ENCODE measurements at places on chromosomes 13 and 19.

- peak; percentile 92 for DNase-seq
These were observed at the start of gene FUZ for GRCh38 chr19:49812997-49813861. FUZ (minus strand) TSS chr19:49813292; CDS start chr19:49813106, 186 bp downstream.

DNA sequence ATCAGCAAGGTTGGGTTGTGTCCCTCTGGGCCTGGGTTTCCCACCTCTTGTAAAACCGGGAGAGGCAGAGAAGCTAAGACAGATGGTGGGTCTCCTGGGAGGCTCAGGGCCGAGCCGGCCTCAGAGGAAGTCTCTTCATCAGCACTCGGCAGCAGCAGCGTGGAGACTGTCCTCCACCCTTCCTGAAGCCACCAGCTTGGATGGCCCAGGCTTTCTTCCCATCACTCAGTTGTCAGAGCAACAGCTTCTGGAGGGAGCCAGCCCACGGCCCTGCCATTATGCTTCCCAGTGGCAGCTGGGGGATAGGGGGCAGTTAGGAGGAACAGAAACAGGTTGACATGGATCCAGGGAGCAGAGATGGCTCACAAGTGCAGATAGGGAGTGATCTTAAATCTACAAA, 191.0 kb downstream of the KATNAL1 start:
- DNase-seq: no peak

- no peak for DNase-seq
These were observed 195.2 kb upstream of the IPO5 start for GRCh38 chr13:97758317-97758716.

GRCh38 chr13:113448885-113449692, 4.2 kb downstream of the ADPRHL1 start:
- DNase-seq: peak; percentile 89

DNA sequence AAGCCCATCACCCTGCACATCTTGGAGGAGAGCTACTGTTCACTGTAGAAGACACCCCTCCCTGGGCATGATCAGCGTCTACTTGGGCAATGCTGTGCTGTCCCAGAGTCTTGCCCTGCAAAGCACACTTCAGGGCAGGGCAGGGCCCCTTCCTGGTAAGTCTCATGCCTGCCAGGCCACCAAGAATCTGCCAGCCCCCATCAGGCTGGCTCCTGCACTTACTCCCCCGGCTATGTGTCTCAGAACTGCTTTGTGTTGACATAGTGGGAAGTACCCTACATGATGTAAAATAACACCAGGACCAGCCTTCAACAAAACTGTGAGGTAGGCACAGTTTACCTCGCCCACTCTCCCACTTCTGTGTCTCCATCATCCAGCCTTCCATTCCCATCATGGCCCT, 27.8 kb upstream of the ATP12A start:
- no peak for DNase-seq

DNA sequence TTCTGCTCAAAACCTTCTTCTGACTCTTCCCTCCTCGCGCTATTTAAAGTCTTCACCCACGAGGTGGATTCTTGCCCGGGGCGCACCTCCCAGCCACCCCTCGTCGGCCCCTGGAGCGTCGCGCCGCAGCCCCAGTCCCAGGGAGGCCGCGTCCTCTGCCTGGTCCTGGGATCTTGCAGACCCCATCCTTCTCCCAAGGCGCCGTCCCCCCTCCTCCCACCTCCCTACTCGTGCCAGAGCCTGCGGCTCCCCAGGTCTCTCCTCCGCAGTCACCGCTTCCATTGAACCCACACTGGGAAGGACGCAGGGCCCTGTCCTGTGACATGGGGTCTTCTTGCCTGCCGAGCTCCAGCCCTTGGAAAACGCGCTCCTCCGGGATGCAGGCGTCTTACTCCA, 486 bp downstream of the ZNF808 start:
- no peak for DNase-seq

- DNase-seq: no peak
These were observed 3.2 kb upstream of the LGALS13 start for GRCh38 chr19:39599116-39599515.

DNA sequence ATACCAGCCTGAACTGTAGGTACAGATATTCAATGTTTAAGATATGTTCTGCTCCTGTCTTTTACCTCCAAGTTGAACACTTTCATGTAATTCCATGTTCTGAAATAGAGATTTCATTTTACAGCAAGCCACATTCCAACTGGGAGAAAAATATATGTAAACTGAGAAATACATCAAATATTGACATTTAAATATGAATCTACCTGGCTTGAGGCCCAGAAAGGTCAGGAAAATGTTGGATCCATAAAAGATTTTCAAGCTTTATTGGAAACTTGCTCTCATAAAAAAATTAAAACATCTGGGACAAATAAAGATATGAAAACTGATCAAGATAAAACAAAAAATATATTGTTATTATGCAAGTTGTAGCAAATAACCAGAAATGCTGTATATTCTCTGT, 1078.7 kb upstream of the ATXN8OS start:
- no peak for DNase-seq

DNA sequence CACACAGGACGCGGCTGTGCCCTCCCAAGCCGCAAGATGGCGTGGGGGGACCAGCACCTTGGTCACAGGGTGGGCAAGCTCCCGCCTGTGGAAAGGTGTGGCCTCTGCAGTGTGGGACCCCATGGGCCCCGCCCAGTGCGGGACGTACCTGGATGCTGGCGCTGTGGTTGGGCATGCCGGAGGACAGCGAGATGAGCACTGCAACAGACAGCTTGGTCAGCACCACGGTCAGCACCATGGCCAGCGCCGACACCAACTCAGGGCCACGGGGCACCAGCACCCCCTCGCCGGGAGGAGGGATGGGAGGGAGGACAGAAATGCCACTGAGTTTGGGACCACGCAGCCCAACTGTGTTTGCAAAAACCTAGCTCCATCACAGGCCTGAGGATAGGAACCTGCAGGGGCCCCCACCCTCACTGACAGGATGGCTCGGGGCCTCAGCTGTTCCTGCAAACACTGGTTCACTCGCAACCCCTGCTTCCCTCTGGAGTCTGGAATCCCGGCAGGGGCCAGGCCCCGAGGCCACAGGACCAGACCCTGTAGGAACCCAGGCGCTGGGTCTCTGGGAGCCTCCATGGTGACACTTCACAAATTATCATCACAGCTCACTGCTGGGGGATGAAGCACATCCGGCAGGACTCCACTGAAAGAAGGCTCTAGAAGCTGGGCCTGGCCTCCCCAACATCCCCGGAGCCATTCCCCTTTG, 27.1 kb downstream of the IZUMO4 start:
- DNase-seq: no peak

GRCh38 chr19:6648141-6648715, 21.7 kb downstream of the TNFSF14 start:
- DNase-seq: no peak

GRCh38 chr13:94798738-94799137, 86.4 kb upstream of the SOX21 start:
- no peak for DNase-seq

GRCh38 chr13:80547885-80548825, 207.2 kb upstream of the SPRY2 start:
- no peak for DNase-seq

- DNase-seq: no peak
These were observed 493.4 kb upstream of the PCDH20 start for GRCh38 chr13:61908906-61909615.

GRCh38 chr13:51861723-51862300, at the start of gene CCDC70:
CCDC70 (plus strand) TSS chr13:51861969; CDS start chr13:51865412, 3,443 bp downstream.
- no peak for DNase-seq

DNA sequence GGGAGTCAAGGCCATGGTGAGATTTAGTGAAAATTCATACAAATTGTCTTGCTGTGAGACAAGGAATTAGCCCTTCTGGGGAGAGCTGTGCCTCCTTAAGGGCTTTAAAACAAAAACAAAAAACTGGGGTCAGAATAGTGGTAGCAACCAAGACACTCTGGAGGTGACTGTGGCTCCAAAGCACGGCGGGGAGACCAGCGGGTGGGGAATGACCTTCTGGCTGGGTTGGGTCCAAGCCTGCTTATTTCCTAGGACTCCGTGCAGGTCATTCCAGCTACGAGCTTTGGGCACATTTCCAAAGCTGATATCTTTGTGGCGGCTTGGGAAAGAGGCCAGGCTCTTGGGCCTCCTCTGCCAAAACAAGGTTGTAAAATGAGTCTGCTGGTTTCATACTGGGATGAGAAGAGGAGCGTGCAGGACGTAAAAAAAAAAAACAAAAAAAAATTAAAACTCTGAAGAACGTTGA, 348.3 kb downstream of the UQCRFS1 start:
- DNase-seq: no peak

GRCh38 chr19:16217716-16218451, 20.2 kb downstream of the AP1M1 start:
- DNase-seq: no peak

DNA sequence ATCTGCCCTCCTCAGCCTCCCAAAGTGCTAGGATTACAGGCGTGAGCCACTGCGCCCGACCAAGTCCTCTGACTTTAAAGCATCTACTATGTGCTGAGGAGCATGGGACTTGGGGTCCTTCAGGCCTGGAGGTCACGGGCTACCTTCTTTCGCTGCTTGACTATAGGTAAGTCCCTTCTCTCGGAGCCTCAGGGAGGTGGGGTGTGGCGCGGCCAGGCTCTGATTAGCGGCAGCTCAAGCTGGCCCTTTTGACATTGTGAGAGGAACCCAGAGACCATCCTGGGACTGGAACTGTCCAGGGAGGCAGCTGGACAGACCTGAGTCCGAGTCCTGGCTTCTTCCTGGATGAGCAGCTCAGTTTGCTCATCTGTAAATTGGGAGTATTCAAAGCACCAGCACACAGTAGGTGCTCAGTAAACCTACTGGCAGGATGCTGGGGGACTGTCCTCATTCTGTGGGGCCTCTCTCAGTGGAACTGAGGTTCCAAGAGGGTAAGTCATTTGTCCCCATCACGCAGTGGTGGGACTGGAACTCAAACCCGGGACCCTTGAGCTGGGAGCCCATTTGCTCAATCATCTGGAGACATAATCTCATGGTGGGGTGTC, 780 bp downstream of the FCER2 start:
- no peak for DNase-seq

DNA sequence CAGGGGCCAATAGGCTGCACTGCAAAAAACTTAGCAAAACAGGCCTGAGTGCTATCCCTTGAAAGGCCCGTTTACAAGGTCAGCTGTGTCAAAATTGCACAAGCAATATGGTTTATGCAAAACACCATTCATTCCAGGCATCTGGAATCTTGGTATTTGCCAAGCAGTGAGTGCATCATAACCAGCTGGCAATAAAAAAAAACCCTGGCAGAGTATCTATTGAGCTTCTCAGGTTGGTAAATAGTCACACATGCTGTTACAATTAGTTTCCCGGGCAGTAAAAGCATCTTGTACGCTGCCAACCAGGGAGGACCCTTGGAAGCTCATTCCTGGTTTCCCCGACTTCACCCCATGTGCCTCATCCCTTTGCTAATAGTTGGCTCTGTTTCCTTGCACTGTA, 21.3 kb downstream of the ZNF77 start:
- peak; percentile 19 for DNase-seq

Measured in Peyer's patch (tissue), 4 donors.